ENCODE measurements at places on chromosomes 7 and 10.

- no peak for DNase-seq
Measured at GRCh38 chr10:78305311-78305710, 271.6 kb downstream of the RPS24 start.

GRCh38 chr7:116236020-116236630 lies 25.8 kb downstream of the TES start:
- DNase-seq: peak; percentile 22

DNA sequence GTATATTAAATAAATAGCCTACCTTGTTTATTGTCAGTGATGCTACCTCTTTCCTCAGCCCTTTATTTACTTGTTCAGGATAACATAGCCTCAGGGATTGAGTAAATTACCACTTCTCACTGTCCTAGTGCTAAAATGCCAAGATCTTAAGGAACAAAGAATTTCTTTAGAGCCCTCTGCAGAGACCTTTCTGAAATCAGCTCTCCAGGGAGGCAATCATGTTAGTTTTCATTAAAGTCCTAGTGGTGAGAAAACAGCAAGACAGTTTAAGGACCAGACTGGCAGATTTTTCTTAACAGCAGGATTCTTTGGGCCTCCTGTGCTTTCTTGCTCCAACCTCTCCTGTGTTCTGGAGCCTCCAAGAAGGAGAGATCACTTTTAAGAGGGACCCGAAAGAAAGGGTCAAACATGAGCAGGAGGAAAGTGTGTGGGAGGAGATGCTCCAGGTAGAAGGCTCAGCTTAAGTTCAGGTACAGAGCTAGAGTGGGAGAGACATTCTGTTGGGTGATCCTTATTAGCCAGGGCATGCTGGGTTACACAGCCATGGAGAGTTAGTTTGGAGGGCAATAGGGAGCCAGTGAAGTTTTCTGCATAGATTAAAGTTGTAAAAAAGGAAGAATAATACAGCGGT lies 1.2 kb upstream of the PLCE1 start:
- DNase-seq: no peak

DNA sequence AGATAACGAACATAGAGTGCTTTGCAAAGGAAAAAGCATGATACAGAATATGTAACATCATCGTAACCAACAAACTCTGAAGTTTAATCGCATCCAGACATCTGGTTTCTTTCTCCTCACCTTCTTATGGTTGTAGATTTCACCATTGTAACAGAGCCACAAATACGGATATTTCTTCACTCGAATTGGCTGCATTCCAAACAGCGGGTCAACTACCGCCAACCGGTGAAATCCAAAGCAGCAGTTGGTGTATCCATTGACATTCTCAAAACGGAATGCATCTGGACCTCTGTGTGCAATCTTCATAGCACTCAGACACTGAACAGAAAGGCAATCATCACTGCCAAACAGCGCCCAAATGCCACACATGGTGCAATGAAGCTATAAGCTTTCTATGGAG lies 3.4 kb downstream of the ASNS start:
- no peak for DNase-seq

GRCh38 chr7:37212051-37212450 lies 236.6 kb downstream of the ELMO1 start:
- no peak for DNase-seq

DNA sequence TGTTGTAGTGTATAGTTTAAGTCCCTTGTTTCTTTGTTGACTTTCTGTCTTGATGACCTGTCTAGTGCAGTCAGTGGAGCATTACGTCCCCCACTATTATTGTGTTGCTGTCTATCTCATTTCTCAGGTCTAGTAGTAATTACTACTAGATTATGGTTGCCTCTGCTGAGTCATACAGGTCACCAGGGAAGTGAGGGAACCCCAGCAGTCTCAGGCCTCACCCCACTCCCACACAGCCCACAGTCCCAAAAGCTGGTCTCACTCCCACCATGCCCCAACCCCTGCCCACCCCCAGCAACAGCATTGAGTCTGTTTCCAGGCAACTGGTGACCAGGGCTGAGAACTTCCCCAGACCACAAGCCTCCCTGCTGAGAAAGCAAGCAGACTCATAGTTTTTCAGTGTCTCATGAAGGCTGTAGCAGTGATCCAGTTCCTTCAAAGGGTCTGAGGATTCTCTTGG lies 88.0 kb downstream of the PLXDC2 start:
- DNase-seq: no peak

- no peak for DNase-seq
Measured at GRCh38 chr10:71512761-71513539, 116.2 kb downstream of the CDH23 start.

DNA sequence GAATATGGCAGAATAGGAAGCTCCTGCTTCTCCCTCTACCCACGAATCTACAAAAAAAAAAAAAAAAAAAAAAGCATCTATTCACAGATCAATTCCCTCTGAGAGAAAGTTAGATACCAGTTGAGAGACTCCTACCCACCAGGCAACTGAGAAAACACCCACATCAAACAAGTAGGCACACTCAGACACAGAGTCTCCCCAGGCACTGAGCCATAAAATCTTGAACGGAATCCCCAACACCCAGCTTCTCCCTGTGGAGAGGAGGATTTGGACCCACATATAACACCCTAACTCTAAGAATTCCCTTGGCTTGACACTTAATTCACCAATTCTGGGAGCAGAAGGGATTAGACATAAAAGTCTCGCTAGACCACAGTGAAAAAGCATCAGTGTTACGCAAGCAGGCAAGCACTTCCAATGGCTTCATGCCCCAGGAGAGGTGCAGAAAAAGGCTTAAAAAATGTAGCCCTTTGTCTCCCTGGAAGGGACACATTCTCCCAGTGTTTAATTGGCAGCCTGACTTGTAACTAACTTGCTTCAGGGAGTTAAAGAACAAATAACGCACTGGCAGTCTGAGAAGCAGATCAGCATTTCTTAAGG lies 192.2 kb downstream of the ELAPOR2 start:
- no peak for DNase-seq

- no peak for DNase-seq
Measured at GRCh38 chr10:102948786-102949185, 30.7 kb downstream of the CNNM2 start.

DNA sequence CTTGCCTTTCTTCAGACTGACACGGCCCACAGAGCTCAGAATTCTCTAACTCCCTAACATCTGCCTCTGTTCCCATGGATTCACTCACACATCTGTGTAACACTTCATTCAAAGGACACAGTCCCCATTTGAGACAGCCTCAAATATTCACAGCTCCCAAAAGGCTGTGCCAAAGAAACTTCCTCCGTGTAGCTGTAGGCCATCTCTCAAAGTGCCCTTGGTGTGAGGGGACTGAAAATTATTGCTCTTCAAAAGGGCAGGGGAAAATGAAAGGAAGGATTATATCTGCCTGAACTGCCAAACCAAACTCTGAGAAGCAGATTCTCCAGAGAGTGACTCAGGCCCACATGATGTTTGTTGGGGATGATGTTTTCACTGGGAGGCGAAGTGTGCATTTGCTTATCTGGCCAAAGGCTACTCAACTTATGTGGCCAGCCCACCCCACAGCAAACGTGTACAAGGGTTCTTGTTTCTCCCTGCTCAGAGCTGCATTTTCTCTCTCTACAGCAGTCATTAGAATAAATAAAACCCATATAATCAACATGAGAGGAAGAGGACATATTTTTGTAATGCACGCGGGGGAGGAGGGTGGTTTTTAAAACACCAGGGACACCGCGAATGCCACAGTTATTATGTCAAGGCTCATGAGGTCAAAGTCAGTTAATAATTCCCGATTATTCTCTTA lies 302.4 kb upstream of the NFE2L3 start:
- no peak for DNase-seq

- DNase-seq: no peak
Measured at GRCh38 chr7:152142976-152143595, 117.6 kb downstream of the GALNT11 start.

- DNase-seq: peak; percentile 45
Measured at GRCh38 chr7:123624527-123625183, 23.0 kb downstream of the ASB15 start.

- DNase-seq: no peak
Measured at GRCh38 chr10:124971276-124971675, 29.4 kb downstream of the ZRANB1 start.

DNA sequence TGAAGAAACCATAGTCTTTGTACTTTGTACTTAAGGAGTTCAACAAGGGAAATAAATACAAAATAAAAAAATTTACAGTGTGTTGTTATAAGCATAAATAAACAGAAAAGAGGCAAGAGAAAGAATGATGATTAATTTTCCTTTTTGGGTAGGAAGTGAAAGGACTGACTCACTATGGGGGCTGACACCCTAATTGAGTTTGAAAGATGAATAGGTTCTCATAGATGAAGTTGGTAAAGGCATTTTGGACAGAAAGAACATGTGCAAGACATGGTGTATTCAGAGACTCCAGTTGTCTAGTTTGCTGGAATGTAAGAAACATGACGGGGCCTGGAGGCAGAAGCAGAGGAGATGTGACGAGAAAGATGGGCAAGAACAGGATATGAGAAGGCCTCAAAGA lies 83.7 kb downstream of the VPS50 start:
- DNase-seq: no peak

GRCh38 chr7:22765609-22766008 lies 38.6 kb downstream of the IL6 start:
- peak; percentile 50 for DNase-seq

DNA sequence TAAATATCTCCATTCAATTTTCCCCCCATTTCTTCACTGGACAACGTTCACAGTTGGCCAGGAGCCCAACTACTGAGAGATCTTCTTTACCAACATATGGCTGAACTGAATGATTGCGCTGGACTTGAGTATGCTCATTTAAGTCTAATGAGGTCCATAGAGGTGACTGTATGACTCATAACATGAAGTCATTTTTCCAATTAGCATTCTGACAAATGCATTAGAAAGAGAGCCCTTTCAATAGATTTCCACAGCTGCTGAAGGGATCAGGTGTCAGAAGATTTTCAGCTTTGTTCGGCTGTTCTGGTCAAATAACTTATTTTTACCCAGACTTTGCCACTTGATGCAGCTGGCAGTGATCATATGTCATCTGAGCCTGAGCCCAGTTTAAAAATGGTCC lies 438.0 kb downstream of the ETV1 start:
- no peak for DNase-seq

DNA sequence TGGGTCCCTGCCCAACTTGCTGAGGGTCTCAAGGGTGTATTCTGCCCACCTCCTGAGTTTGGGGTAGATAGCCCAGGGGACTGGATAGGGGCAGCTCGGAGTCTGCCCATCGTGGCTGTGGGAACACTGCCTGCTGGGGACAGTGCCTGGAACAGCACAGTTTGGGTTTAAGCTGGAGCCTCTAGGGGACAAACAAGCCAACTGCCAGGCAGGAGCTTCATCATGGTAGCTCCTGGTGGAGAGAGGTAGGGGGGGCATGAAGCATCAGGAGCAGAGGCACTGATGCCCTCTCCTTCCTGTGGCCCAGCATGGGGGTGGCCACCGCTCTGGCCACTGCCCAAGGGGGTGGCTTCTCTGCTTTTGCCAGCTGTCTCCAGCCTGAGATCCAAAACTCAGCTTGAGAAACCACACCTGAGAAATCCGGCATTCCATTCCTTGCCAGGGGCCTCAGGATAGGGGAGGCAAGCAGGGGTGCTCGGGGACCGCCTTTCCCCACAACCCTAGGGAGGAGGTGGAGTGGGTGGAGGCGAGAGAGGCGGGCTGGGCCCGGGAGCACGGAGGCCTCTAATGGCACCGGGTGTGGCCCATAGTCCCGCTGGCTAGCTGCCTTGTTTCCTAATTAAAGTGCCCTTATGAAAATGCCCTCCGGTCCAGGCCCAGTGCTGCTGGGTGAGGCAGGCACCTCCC lies 47.6 kb downstream of the UNC5B start:
- no peak for DNase-seq

GRCh38 chr7:36100634-36101033 lies 52.4 kb upstream of the EEPD1 start:
- DNase-seq: no peak

GRCh38 chr10:121216295-121216694 lies 365.1 kb downstream of the WDR11 start:
- no peak for DNase-seq

DNA sequence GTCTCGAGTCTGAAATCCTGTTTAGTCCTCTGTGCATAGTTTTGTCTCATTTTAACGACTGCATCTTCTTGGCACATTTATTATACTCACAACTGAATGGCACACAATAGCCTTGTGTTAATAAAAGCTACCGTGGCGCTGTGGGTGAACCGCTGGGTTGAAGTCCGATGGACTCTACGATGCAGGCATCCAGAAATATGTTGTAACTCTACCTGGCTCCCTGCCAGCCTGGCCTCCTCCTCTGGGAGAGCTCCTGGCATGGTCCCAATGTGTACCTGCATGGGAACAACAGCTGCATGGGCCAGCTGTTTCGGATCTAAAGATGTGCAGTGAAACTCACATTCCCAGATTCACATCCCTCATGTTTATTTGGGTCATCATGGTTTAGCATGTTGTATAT lies 3.7 kb upstream of the DPYSL4 start:
- DNase-seq: no peak

DNA sequence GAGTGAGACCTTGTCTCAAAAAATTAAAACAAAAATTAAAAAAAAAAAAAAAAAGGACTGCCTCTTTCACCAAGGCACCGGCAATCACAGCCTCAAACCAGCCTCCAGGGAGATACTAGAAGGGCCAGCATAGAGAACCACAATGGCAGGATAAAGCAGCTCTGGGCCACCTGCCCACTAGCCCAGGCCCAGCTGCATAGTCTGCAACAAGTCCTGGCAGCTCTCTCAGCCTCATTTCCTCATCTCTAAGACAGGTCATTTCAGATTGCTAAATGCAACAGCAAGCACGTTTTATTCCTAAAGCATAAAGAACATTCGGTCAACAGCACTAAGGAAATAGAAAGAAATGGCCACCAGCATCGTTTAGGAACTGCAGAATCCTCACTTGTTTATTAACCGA lies 28.8 kb downstream of the XPNPEP1 start:
- DNase-seq: no peak

- no peak for DNase-seq
Measured at GRCh38 chr10:106320876-106321275, 843.6 kb downstream of the SORCS1 start.

- no peak for DNase-seq
Measured at GRCh38 chr10:94439275-94439861, 37.0 kb downstream of the TBC1D12 start.

- DNase-seq: no peak
Measured at GRCh38 chr7:12716134-12716681, 28.8 kb downstream of the ARL4A start.

DNA sequence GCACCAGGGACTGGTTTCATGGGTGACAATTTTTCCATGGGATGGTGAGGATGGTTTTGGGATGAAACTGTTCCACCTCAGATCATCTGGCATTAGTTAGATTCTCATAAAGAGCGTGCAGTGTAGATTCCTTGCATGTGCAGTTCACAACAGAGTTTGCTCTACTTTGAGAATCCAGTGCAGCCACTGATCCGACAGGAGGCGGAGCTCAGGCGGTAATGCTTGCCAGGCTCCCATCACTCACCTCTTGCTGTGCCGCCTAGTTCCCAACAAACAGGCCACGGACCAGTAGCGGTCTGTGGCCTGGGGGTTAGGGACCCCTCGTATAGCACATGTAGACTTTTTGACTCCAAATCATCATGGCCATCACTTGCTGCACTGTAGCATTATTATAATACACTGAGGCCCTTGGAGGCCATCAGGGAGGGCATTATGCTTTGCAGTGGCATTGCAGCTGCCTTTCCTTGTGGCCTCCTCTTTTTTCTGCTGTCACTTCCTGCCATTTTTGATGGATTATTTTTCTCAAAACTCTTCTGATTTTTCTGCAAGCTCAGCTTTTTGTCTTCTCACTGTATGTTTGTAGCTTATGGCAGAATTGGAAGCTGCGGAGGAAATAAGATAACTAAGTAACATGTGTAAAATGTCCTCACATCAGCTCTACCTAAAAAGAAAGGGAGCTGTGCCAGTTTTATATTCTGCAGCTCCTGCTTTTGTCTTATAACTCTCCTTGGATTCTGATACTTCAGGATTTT lies 18.5 kb downstream of the CSGALNACT2 start:
- DNase-seq: no peak

Data from germinal center (tissue), 1 donor.